ENCODE measurements at places on chromosomes 16 and 17.

GRCh38 chr16:15484662-15485061 is 50.3 kb downstream of the BMERB1 start:
- no peak for DNase-seq

DNA sequence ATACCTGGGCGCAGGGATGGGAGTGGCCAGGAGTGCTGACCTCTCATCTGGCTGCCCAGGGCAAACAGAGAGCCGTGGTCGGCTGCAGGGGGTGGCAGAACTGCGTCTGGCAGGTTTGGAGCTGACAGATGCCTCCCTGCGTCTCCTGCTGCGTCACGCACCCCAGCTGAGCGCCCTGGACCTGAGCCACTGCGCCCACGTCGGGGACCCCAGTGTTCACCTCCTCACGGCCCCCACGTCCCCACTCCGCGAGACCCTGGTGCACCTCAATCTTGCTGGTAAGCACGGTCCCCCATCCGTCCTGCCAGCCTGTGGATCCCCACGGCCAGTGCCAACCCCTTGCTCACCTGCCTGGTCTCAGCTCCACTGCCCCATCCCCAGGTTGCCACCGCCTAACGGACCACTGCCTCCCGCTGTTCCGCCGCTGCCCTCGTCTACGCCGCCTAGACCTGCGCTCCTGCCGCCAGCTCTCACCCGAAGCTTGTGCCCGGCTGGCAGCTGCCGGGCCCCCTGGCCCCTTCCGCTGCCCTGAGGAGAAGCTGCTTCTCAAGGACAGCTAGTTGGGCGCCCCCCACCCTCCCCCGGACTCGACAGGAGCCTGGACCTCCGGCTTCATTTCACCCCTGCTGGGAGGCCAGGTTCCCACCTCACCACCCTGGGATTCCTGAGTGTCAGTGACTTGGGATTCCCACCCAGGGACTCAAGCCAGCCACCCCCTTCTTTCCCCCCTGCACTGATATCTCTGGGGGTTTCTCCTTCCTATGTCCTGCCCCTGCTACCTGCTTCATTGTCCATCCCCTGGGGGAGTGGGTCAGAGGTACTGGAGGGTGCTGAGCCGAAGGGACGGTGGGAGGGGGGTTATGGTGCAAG is 2.0 kb upstream of the ORAI3 start:
- no peak for DNase-seq

GRCh38 chr16:57051696-57052228 is 40.6 kb upstream of the CPNE2 start:
- no peak for DNase-seq

GRCh38 chr17:28320215-28321061 is 1.4 kb downstream of the TMEM97 start:
- no peak for DNase-seq

DNA sequence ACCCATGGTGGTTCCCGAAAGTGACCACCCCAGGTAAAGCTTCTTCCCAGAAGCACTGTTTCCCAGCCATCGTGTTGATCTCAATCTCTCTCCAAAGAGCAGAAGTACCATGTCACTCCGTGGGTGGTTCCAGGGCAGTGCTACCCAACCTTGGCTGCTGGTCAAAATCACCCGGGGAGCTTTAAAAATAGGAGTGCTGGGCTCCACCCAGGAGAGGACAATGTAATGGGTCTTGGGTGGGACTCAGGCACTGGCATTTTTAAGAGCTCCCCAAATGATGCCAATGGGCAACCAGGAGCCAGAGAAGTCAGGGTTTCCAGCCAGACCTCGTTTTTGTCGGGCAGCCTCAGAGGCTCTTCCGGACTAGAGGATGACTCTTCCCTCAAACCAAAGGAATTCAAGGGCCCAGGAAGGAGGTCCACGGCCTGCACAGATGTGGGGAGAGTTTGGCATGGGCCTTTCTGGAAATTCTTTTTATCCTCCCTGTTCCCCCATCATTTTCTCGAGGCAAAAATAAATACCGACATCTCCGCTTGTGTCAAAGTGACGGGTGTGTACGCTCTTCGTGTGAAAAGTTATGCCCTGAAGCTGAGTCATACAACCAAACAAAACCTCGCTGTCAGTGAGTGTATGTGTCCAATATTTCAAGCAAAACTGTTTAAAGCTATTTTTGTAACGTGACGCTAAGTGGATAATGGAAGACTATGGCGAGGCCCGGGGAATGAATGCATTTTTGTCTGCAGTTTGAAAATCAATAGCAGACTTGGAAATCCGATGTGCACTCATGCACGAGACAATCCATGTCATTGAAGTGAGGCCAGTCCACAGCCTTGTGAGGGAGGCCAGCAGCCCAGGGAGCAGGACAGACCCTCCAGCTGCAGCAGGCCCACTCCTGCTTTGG is 364.1 kb downstream of the FOXL1 start:
- DNase-seq = no peak

- no peak for DNase-seq
Observed at GRCh38 chr16:67055712-67056487, 27.0 kb downstream of the CBFB start.

GRCh38 chr16:55703003-55704001 is 47.5 kb downstream of the SLC6A2 start:
- no peak for DNase-seq

DNA sequence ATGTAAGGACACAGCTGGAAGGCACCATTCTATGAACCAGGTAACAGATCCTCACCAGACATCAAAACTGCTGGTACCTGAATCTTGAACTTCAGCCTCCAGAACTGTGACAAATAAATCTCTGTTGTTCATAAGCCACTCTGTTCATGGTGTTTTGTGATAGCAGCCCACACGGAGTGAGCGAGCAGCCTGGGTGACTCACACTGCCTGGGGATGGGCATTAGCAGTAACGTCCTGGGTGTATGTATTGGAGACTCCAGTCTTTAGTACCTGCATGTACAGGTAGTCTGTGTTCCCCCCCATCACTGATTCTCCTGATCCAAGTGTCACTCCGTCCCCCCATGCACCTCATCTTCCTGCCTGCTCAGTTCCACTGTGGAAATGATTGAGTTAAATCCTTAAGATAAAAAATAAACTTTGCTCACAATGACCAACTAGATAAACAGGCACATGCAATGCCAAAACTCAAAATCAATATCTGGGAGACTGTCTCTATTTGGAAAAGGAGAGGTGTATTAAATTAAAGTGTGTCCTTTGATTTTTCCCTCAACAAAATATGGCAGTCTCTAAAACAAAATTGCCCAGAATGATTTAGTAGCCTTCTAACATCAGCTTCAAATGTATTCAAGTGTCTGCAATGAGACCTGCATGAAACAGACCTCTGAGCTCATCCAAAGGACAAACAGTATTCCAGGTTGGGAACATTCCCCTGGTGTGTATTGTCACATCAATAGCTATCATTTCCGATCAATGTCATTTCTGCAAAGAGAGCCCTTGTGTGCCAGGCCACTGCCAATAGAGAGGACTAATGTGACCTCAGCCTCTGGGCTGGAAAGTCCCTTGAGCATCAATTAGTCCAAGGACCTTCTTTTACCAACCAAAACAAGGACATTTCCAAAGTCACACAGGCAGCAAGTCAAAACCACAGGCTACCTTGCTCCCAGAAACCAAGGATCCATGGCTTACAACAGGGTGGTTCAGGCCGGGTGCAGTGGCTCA is 12.2 kb upstream of the VAT1L start:
- DNase-seq = no peak

GRCh38 chr17:67557052-67557845 is 160.5 kb upstream of the NOL11 start:
- no peak for DNase-seq

DNA sequence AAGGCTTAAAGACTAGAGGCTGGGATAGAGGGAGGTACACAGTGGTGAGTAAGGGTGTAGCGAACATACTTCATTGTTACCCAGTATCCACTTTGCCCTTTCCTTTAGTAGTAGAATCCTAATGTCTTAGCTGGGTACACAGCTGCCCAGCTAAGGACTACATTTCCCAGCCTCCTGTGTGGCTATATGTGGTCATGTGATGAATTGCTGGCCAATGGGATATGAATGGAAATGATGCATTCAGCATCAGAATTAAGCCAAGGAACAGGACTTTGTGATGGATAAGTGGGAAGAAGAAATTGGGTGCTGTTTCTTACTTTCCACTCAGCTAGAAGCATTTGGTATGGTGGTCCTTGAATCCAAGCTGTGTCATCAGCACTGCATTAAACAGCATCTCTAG is 55.9 kb downstream of the FOXL1 start:
- DNase-seq = no peak
